Fibroblast of lung (primary cell): ENCODE measurements at places on chromosomes 4 and X. TPM values are rescaled to one million over a fixed set of nuclear protein-coding genes. Genes with fewer than 3 reads are reported as not detected.

- DNase-seq: no peak
- no peak overlapping the region for H3K27ac ChIP-seq
- peaks cover 2% of the 10 kb centered on the region for H3K36me3 ChIP-seq
- H3K4me1 ChIP-seq: no peaks in the 10 kb centered on the region
- H3K27me3 ChIP-seq: no peaks in the 10 kb centered on the region
- H3K4me3 ChIP-seq: no peak overlapping the region
These were observed 73.3 kb downstream of the FIP1L1 start for GRCh38 chr4:53450773-53451172.

- no peaks in the 10 kb centered on the region for H3K27me3 ChIP-seq
- no peaks in the 10 kb centered on the region for H3K36me3 ChIP-seq
- H3K27ac ChIP-seq: no peak overlapping the region
- no peak overlapping the region for H3K4me3 ChIP-seq
- no peaks in the 10 kb centered on the region for H3K4me1 ChIP-seq
These were observed 76.6 kb downstream of the SORCS2 start for GRCh38 chr4:7268941-7269340.

- no peak for DNase-seq
- no peak overlapping the region for H3K4me3 ChIP-seq
- no peak overlapping the region for H3K27ac ChIP-seq
- no peaks in the 10 kb centered on the region for H3K36me3 ChIP-seq
- H3K4me1 ChIP-seq: no peaks in the 10 kb centered on the region
- H3K27me3 ChIP-seq: no peaks in the 10 kb centered on the region
These were observed 48.8 kb upstream of the FAM9A start for GRCh38 chrX:8849945-8850344.

DNA sequence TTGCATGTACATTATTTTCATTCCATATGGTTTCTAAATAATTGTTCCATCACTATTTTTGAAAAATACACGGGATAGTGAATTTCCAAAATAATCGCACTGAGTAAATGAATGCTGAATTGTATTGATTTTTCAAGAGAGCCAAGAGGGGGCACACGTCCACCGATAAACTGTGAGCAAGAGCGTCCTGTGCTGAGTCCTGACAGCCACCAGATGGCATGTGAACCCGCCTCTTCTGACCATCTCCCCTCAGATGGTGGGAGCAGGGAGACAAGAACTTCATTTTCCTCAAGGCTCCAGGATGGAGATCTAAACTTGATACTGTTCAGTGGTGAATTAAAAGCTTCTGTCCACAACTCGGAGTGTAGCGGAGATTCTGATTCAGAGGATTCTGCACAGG, 30.6 kb upstream of the IL9R start:
- no peak overlapping the region for H3K4me3 ChIP-seq
- no peaks in the 10 kb centered on the region for H3K27me3 ChIP-seq
- H3K36me3 ChIP-seq: no peaks in the 10 kb centered on the region
- H3K27ac ChIP-seq: no peak overlapping the region
- no peaks in the 10 kb centered on the region for H3K4me1 ChIP-seq

GRCh38 chrX:97524997-97525396, 641.3 kb downstream of the RPA4 start:
- no peaks in the 10 kb centered on the region for H3K4me1 ChIP-seq
- no peaks in the 10 kb centered on the region for H3K27me3 ChIP-seq
- H3K4me3 ChIP-seq: no peak overlapping the region
- H3K27ac ChIP-seq: no peak overlapping the region

RNF175 gene
- 0.26 TPM in 1 of 2 replicates, not detected in the other for total RNA-seq

DNA sequence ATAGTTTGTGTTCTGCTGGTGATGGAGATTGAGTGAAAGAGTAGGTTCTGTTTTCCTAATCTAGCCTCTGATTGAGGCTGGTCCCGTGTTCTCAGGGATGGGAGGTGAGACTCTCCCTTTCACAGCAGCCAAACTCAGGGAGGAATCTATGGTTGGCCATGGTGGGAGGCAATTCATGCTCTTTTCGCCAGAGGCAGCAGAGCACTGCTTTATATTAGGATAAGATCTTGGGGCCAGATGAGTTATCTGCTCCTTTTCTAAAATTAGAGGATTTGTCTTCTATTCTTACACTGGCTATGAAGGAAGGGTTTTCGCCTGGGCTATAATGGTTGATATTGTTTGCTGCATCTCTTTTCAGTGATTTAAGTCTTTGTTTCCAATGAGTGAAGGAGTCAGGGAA, 63.9 kb upstream of the NLGN4X start:
- no peak overlapping the region for H3K27ac ChIP-seq
- DNase-seq: no peak
- H3K4me3 ChIP-seq: no peak overlapping the region
- H3K27me3 ChIP-seq: no peaks in the 10 kb centered on the region
- H3K4me1 ChIP-seq: no peaks in the 10 kb centered on the region

DNA sequence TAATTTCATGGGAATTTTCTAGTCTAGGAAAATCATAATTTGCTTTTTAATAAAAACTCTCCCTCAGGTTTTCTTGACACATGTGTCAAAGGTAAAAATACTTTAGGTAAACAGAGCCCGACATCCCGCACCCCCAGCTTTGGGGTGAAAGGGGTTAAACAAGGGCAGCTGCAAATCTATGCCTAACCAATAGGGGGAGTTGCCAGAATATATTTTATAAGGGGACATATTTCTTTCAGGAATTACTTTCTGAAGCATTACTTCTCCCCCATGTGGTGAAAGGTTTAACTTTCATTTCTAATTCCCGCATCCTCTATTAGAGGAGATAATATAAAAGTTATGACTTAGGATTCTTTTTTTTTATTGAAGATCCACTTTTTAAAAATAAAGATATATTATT, 53.9 kb upstream of the HEPH start:
- H3K4me3 ChIP-seq: no peak overlapping the region
- no peaks in the 10 kb centered on the region for H3K4me1 ChIP-seq
- no peak for DNase-seq
- H3K27ac ChIP-seq: no peak overlapping the region

GRCh38 chr4:67785528-67785927, 31.3 kb upstream of the GNRHR start:
- H3K4me3 ChIP-seq: no peak overlapping the region
- H3K27me3 ChIP-seq: no peaks in the 10 kb centered on the region
- no peaks in the 10 kb centered on the region for H3K36me3 ChIP-seq
- H3K27ac ChIP-seq: no peak overlapping the region

DNA sequence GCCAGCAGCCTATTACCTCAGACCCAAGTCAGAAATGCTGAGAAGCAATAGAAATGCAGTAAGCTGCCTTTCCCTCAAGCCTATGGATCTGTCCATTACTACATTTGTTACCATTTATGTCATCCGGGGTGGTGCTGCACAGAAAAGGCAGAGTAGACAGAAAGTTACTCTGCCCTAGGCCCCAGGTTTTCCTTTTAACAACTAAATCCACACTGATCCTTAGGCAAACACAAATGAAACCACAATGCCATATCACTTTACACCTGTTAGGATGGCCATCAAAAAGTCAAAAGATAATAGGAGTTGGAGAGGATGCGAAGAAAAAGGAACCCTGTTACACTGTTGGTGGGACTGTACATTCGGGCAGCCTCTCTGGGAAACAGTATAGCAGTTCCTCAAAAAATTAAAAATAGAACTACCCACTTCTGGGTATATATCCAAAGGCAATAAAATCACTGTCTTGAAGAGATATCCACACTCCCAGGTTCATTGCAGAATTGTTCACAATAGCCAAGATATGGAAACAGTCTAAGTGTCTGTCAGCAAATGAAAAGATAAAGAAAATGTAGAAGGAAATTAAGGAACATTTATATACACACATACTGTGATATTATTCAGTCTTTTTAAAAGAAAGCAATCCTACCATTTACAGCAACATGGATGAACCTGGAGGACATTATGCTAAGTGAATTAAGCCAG, 186.3 kb downstream of the NWD2 start:
- no peaks in the 10 kb centered on the region for H3K27me3 ChIP-seq

GRCh38 chrX:13091111-13091765, 46.8 kb upstream of the FAM9C start:
- no peaks in the 10 kb centered on the region for H3K36me3 ChIP-seq
- H3K4me1 ChIP-seq: no peaks in the 10 kb centered on the region
- DNase-seq: peak; percentile 69
- H3K27me3 ChIP-seq: no peaks in the 10 kb centered on the region
- H3K4me3 ChIP-seq: no peak overlapping the region
- no peak overlapping the region for H3K27ac ChIP-seq

DNA sequence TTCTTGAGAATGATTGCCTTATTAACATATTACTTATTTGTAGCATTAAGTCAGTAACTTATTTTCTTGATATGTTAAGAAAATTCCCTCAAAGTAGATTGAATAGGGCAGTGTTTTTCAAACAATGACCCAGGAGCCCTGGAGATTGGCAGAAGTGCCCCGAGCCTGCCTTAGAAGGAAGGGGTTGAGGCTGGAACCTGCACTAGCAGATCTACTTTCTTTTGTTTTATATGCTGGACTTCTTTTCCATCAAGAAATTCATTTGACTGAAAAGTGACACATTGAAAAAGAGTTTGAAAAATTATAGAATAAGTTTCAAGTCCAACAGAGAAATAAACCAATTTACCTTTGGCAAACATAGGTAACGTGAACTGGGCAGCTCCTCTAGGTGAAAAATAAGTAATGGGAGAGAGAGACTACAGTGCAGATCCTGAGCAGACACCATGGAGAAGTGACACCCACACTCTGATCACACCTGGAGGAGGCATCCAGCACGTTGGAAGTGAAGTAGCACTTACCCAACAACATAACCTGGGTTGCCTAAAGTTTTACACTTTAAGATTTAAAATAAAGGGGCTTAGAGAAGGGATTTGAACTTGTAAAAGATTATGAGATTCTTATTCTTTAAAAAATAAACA, 18.6 kb downstream of the ARSJ start:
- H3K27ac ChIP-seq: peak overlapping the region; percentile 84
- no peaks in the 10 kb centered on the region for H3K27me3 ChIP-seq
- H3K4me1 ChIP-seq: peaks cover 35% of the 10 kb centered on the region
- H3K36me3 ChIP-seq: no peaks in the 10 kb centered on the region
- no peak overlapping the region for H3K4me3 ChIP-seq

UTP14A gene
- total RNA-seq: 15.0 and 17.5 TPM in 2 replicates

LUZP4 gene
- not detected in 2 replicates for total RNA-seq

DNA sequence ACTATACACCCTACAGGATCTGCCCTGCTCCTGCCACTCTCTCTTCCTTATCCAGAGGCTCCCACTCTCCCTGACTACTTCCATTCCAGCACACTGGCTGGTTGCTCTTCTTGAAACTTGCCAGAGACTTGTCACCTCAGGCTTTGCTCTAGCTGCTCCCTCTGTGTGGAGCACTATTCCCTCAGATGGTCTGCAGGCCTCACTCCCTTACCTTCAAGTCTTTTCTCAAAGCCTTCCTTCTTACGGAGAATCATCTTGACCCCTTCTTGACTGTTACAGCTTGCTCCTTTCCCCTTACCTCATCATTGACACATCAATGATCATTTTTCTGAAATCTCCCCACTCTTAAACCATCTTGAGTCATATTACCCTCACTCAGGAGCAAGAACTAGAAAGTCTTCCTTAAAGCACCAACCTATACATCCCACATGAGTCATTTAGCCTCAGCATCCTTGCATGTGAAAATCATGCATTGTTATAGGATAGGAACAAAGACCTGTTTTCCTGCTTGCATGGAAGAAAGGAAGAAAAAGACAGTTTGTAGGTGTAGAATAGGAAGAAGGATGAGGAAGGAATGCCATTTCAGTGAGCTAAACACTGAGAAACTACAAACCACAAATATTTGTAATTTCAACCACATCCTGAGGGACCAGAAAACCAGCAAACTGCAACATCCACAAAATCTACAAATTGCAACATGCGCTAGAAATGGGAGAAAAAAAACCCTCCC, 55.7 kb downstream of the ANTXR2 start:
- peak; percentile 82 for DNase-seq
- no peak overlapping the region for H3K4me3 ChIP-seq
- peaks cover 2% of the 10 kb centered on the region for H3K36me3 ChIP-seq
- peaks cover 14% of the 10 kb centered on the region for H3K4me1 ChIP-seq

FABP2 gene
- not detected in 2 replicates for total RNA-seq

PDE6B gene
- total RNA-seq: 2.1 and 2.8 TPM in 2 replicates

PABPC1L2A gene
- total RNA-seq: not detected in 2 replicates

SAGE1 gene
- not detected in 2 replicates for total RNA-seq

DNA sequence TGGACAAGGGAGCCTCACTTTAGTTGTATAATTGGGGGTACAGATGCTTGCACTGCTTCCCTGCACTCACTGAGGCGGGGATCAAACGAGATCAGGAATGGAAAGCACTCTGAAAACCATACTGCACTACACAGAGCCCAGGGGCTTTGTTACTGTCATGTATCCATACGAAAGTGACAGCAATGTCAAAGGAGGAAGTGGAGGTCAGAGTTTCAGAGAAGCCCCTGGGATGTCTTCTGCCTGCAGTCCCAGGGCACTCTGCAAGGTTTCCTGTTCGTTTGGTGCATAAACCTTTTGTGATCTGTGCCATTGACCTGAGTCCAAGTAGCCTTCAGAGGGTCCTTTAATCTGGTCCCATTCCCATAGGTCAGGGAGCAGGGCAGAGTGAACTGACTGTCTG, 31.2 kb downstream of the RNF175 start:
- H3K27me3 ChIP-seq: no peaks in the 10 kb centered on the region
- H3K4me1 ChIP-seq: no peaks in the 10 kb centered on the region

DNA sequence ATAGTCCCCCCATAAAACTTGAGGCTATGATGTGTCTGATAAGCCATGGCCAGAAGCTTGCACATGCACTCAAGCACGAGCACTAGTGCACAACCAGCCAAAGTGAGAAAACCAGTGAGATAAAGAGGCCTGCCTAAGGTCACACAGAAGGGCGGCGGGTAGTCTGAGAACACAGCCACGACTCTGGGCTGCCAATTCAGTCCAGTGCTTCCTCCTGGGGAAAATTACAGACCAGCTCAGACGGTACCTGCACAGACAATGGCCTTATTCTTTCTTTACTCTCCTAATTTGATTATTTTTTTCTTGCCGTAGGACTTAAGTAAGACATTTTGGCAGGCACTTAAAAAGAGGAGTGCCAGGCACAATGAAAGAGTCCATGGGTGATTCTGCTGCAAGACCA, 533.2 kb upstream of the FAT1 start:
- H3K4me3 ChIP-seq: no peak overlapping the region
- no peaks in the 10 kb centered on the region for H3K4me1 ChIP-seq
- DNase-seq: no peak
- no peak overlapping the region for H3K27ac ChIP-seq
- no peaks in the 10 kb centered on the region for H3K27me3 ChIP-seq

ARAP2 gene
- total RNA-seq: 2.3 and 3.0 TPM in 2 replicates

GRCh38 chr4:113738251-113738650, 23.3 kb downstream of the CAMK2D start:
- no peak overlapping the region for H3K27ac ChIP-seq
- H3K27me3 ChIP-seq: no peaks in the 10 kb centered on the region
- H3K36me3 ChIP-seq: peaks cover 2% of the 10 kb centered on the region
- peak; percentile 88 for DNase-seq
- no peak overlapping the region for H3K4me3 ChIP-seq
